ENCODE measurements at places on chromosomes 6 and 20.
A peak's percentile ranks its signal among the peaks of the same experiment; 100 is the strongest.

GRCh38 chr6:47262231-47262630 lies 47.5 kb downstream of the TNFRSF21 start:
- H3K4me1 ChIP-seq, result no peaks in the 10 kb centered on the region
- no peaks in the 10 kb centered on the region for H3K36me3 ChIP-seq
- no peak for DNase-seq
- H3K4me3 ChIP-seq, result no peak overlapping the region
- H3K27ac ChIP-seq, result no peak overlapping the region

DNA sequence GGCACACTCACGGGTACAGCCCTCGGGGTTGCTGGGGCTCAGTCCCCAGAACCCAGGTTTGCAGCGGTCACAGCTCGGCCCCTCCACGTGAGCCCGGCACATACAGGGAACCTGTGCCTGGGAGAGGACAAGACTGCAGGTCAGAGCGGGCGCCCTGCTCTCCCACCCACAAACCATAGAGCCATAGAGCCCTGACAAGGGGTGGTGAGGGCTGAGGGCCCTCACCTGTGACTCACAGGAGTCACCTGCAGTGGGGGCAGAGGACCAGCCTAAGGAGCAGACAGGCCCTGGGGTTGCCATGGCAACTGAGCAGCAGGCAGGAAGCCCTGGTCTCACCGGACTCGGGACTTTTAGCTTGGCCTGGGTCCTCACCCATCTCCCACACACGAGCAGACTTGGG lies 30.8 kb downstream of the LAMA5 start:
- H3K36me3 ChIP-seq, result no peaks in the 10 kb centered on the region
- no peaks in the 10 kb centered on the region for H3K4me1 ChIP-seq
- H3K27ac ChIP-seq, result no peak overlapping the region
- no peak overlapping the region for H3K4me3 ChIP-seq

GRCh38 chr20:34525709-34526416 lies 9.6 kb downstream of the DYNLRB1 start:
- H3K27ac ChIP-seq, result no peak overlapping the region
- DNase-seq, result no peak
- H3K4me1 ChIP-seq, result peaks cover 20% of the 10 kb centered on the region
- no peaks in the 10 kb centered on the region for H3K27me3 ChIP-seq
- H3K4me3 ChIP-seq, result no peak overlapping the region

GRCh38 chr20:62405981-62406513 lies 1.0 kb downstream of the CABLES2 start:
- H3K27ac ChIP-seq, result peak overlapping the region; percentile 83
- peak; percentile 67 for DNase-seq
- H3K4me1 ChIP-seq, result peaks cover 24% of the 10 kb centered on the region
- H3K36me3 ChIP-seq, result peaks cover 2% of the 10 kb centered on the region
- H3K27me3 ChIP-seq, result no peaks in the 10 kb centered on the region

GRCh38 chr6:158698931-158699330 lies 49.1 kb downstream of the SYTL3 start:
- H3K27ac ChIP-seq, result peak overlapping the region; percentile 78
- peaks cover 55% of the 10 kb centered on the region for H3K36me3 ChIP-seq
- H3K4me1 ChIP-seq, result peaks cover 31% of the 10 kb centered on the region
- H3K27me3 ChIP-seq, result no peaks in the 10 kb centered on the region
- DNase-seq, result no peak

- H3K36me3 ChIP-seq, result no peaks in the 10 kb centered on the region
Observed at GRCh38 chr6:126118058-126118755, 131.9 kb downstream of the TRMT11 start.

DNA sequence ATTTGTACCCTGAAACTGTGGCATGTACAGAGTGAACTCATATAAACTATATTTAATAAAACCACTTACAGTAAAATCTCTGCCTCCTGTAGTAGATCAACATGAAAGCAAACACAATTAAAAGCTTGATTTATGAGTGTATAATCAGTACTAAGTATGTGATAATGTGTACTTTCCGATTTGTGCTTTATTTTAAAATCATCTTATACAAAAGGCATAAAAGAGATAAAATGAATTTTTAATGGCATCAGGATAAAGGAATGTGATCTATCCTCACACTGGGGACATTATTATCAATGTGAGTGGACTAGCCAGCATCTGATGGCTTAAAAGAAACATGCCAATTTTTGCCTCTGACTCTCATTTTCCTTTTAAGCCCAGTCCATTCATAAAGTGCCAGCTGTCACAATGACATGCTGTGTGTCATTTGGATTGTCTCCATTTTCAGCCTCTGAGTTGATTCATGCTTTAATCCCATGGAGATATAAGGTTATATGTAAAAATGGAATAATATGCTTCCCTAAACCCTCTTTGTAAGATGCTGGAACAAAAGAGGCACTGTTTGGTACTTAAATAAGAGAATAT lies 831.6 kb upstream of the EYS start:
- DNase-seq, result no peak
- H3K36me3 ChIP-seq, result no peaks in the 10 kb centered on the region
- H3K4me3 ChIP-seq, result no peak overlapping the region
- H3K27me3 ChIP-seq, result no peaks in the 10 kb centered on the region
- H3K27ac ChIP-seq, result no peak overlapping the region

DNA sequence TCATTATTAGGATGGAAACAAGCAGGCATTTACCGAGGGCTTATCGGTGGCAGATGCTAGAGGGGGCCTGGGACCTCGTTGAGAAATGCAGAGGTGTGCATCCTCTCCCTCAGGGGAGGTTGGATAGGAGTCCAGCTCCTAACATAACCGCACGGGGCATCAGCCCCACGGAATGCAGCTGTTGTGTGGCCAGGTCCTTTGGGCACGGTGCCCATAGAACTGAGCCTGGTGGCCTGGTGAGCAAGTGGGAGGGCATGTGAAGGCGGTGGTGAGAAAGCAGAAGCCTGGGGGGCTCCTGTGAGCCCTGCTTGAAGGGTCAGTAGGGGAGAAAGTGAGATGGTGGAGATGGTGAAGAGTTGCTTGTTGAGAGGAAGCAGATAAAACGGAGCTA lies 143.7 kb downstream of the CDH26 start:
- H3K27me3 ChIP-seq, result no peaks in the 10 kb centered on the region
- no peaks in the 10 kb centered on the region for H3K36me3 ChIP-seq
- no peak overlapping the region for H3K4me3 ChIP-seq
- DNase-seq, result no peak
- peaks cover 14% of the 10 kb centered on the region for H3K4me1 ChIP-seq

DNA sequence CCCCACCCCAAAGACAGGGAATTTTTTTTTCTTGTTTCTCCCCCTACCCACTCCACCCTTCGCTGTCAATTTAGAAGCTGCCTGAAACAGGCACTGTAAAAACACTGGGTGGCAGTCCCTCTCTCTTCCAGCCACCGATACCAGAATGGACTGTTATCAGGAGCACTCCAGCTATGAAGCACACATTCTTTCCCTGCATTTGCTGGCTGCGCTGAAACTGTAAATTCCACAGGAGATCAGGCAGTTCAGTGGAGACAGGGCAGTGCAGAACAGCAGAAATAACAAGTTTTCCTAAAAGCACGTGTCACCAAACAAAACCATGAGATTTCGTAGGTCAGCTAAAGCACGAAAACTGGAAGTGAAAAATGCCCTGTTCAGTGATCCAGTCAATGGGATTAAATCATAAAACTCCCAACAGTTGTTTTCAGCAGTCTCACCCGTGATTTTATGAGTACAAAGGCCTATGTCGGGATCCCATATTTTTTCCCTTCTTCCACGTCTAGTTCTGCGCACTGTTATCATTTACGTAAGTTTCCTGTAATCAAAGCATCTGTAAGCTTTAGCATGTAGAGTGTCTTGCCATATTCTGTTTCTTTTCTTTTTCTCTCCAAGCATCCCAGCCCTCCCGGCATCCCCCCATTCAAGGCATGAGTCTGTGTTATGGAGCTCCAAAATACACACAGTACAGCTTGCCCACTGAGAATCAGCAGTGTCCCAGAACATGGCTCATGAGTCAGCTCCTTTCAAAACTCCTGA lies 359.9 kb upstream of the EPHA7 start:
- H3K4me1 ChIP-seq, result no peaks in the 10 kb centered on the region
- DNase-seq, result no peak
- no peak overlapping the region for H3K27ac ChIP-seq
- H3K36me3 ChIP-seq, result no peaks in the 10 kb centered on the region
- H3K4me3 ChIP-seq, result no peak overlapping the region

- H3K27ac ChIP-seq, result no peak overlapping the region
- no peak for DNase-seq
- no peak overlapping the region for H3K4me3 ChIP-seq
- H3K36me3 ChIP-seq, result no peaks in the 10 kb centered on the region
- peaks cover 8% of the 10 kb centered on the region for H3K27me3 ChIP-seq
- no peaks in the 10 kb centered on the region for H3K4me1 ChIP-seq
Observed at GRCh38 chr6:46993846-46994245, 48.3 kb downstream of the ADGRF1 start.

DNA sequence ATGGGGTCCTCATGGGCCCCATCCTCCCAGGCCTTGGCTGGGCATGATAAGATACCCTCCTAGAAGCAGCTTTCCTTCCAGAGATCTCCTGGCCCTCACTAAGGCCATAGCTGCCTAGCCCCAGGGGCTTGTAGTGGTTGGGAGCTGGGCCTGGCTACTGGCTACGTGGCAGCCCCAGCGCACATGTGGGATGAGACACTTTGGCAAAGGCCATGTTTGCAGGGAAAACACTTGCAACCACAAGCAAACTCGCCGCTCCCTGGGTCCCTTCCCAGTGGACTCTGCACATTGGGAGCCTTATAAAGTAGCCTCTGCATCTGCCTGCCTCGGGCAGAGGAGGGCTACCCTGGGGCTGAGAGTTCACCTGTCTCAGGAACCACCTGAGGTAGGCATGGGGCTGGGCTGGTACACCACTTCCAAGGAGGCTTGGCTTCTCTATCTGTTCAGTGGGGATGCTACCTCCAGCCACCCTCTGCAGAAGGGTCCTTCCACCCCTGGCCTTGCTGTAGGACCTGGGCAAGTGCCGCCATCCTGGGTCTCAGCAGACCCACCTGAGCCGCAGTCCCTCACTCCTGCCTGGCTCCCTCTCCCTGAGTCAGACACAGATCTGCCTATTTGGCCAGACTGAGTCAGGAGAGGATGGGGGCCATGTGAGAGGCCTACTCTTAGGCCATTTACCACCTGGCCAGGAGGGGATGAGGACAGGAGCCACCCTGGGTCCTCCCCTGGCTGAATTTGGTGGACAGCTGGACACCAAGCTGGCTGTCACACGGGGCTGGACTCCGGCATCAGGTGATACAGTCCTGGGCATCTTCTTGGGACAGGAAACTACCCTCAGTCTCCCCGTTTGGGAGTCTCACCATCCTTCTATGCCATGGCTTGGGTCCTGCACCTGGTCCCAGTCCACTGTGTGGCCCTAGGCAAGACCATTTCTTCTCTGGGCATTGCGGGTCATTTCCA lies at the start of gene BPIFB2:
BPIFB2 (plus strand) TSS at position 329 of the 960 bp plus-strand sequence. CDS start 871 bp downstream, outside the sequence.
- H3K27ac ChIP-seq, result no peak within 1 kb of the TSS
- DNase-seq, result no peak
- no peaks in the 10 kb centered on the region for H3K36me3 ChIP-seq
- no peak within 1 kb of the TSS for H3K4me3 ChIP-seq

DNA sequence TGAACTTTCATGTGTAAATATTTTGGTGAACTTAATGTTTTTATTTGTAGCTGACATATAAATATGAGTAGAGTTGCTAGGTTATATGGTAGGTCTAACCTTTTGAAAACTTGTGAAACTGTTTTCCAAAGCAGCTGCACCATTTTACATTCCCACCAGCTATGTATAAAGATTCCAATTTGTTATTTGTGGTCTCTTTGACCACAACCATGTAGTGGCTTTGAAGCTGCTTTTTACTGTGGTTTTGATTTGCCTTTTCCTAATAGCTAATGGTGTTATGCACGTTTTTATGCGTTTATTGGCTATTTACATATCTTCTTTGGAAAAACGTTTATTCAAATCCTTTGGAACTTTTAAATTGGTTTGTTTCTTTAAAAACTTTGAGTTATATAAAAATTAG lies 10.3 kb downstream of the CST3 start:
- H3K4me1 ChIP-seq, result peaks cover 4% of the 10 kb centered on the region
- no peaks in the 10 kb centered on the region for H3K36me3 ChIP-seq
- no peak overlapping the region for H3K4me3 ChIP-seq
- DNase-seq, result no peak
- no peak overlapping the region for H3K27ac ChIP-seq
- peaks cover 10% of the 10 kb centered on the region for H3K27me3 ChIP-seq

DNA sequence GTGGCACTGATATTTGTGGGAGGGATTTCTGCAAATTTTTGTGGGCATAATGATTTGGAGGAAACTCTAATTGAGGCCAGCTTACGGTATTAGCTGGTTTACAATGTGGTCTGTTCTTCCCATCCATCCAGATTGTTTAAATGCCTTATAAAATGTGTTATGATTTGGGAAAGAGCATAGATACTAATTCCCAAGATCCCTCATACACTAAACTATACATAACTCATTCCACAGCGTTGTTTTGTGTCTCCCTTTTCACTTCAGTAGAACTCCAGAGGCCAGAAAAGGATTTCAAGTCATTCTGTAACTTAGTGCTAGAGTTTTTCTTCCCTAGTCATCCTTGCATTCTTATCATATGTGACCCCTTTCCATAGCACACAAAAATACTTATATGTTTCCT lies 292.6 kb upstream of the NT5E start:
- no peaks in the 10 kb centered on the region for H3K36me3 ChIP-seq
- no peak for DNase-seq
- H3K27me3 ChIP-seq, result no peaks in the 10 kb centered on the region
- no peak overlapping the region for H3K27ac ChIP-seq
- no peak overlapping the region for H3K4me3 ChIP-seq
